Posterior cingulate gyrus (tissue), 11 donors: ENCODE measurements at places on chromosomes 4 and X.
A peak's percentile ranks its signal among the peaks of the same experiment; 100 is the strongest.

DNA sequence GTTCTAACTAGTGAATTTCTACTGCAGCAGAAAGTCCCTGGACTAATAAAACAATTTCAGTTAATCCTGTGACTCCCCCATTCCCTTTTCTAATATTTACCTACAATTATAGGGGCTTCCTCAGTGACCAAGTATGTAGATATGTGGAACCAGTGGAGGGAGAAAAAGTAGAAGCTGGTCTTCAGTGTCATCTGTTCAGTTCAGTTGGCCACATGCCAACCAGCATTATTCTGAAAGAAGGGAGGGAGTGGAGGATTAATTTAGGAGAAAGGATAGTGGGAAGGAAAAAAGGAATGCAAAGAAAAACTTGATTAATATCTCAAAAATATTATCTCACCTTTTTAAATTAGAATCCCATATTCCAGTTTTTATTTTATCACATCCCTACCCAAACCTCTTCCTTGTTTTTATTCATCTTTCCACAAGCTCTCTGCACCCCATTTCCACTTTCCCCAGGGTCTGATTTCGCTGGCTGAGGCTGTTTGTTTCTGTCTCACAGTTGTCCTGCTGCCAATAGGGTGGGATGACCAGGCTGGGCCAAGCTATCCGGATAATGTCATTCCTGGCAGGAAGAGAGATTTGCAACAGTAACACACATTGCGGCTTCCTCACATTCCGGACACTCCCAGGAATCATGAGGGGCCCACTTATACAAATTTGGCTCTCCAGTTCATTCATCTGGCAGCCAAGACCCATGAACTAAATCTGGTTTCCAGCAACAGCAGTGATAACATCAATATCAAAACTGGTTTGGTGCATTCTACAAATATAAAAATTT lies 24.6 kb upstream of the ANTXR2 start:
- no peak for DNase-seq

DNA sequence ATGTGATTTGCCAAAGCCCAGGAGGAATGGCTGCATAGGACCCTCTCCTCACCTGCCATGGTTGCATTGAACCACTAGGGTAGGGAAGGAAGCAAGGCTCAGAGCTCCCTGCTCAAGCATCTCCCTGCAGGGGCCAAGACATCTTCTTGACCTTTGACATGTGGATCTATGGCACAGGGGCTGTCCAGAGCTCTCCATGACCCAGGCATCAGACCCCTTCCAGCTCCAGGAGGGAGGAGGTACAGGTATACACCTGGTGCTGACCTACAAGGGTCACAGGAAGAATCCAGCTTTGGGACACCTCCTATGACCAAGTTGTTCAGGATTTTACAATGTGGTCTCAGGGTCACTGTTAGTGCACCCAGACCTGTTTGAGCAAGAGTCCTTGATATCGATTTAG lies 23.2 kb upstream of the ASMTL start:
- DNase-seq: no peak

GRCh38 chr4:6076391-6076790 lies 58.2 kb upstream of the C4orf50 start:
- no peak for DNase-seq

DNA sequence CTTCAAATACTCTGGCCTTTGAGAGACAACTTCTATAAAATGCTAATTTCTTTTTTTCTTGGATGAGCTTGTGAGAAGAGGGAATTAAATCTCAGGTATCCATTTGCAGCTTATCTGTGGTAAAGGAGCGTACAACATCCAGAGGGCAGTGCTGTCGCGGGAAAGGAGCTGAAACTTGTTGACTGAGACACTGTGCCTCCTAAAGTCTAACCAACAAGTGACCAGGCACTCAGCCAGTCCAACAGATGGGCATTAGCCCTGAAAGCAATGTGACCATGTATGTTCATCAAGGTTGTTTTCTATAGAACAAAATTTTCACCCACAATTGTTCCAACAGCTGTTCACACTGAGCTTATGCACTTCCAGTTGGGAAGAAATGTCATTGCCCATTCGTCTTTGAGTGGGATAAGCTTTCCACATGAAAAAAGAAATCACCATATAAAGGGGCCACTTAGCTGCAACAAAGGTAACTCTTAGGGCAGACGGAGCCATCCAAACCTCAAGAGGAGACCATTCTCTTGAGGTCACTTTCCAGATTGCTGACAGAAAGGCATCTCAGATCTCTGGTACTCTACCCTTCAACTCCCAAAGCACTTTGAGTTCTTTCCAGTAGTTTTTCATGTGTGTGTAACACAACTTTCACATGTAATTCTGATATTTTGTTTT lies 244.8 kb upstream of the NEIL3 start:
- DNase-seq: no peak

GRCh38 chrX:136768469-136769084 lies 12.2 kb downstream of the ARHGEF6 start:
- DNase-seq: no peak

GRCh38 chrX:54808109-54808604 lies 612 bp downstream of the MAGED2 start:
- peak; percentile 66 for DNase-seq

DNA sequence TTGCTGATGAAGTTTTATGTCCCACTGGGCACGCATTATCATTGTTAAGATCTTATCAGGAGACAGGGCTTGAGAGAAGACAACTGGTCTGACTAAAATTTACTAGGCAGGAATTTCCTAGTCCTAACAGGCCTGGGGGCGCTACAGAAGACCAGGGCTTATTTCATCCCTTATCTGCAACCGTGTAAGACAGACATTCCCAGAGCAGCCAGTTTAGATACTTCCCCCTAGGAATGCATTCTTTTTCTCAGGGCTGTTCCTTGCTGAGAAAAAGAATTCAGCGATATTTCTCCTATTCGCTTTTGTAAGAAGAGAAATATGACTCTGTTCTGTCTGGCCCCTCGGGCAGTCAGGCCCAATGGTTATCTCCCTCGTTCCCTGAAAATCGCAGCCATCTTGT lies 93.8 kb downstream of the TLL1 start:
- DNase-seq: no peak

- no peak for DNase-seq
Measured at GRCh38 chr4:85531560-85532341, 56.8 kb downstream of the ARHGAP24 start.
